ENCODE measurements at places on chromosomes 12 and 14. TPM values are rescaled to one million over a fixed set of nuclear protein-coding genes. Genes with fewer than 3 reads are reported as not detected.

GRCh38 chr12:26691234-26691970 lies 141.6 kb downstream of the ITPR2 start:
- DNase-seq = no peak

GRCh38 chr12:16165506-16165905 lies 112.0 kb downstream of the SLC15A5 start:
- DNase-seq = no peak

DNA sequence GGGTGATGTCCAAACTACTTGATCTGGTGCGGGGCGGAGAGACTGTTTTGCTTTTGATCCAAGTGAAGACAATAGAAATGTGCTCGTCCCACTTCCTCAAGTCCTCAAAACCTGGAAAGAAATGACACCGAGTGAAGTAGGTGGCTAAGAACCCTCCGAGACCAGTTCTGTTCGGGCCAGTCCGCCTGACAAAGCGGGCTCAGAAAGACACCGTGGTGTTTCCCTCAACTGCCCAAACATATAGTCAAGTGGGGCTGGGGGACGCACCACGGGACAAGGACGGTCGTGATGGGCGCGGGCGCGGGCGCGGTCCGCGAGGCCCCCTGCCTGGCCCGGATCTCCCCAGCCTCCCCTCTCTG lies 1.6 kb downstream of the PHLDA1 start:
- no peak for DNase-seq

GRCh38 chr12:45666396-45666795 lies 63.1 kb upstream of the ARID2 start:
- no peak for DNase-seq

SSTR1 gene
- total RNA-seq = 4.0 TPM

- DNase-seq = no peak
Measured at GRCh38 chr12:131147894-131148293, 194.2 kb downstream of the ADGRD1 start.

DNA sequence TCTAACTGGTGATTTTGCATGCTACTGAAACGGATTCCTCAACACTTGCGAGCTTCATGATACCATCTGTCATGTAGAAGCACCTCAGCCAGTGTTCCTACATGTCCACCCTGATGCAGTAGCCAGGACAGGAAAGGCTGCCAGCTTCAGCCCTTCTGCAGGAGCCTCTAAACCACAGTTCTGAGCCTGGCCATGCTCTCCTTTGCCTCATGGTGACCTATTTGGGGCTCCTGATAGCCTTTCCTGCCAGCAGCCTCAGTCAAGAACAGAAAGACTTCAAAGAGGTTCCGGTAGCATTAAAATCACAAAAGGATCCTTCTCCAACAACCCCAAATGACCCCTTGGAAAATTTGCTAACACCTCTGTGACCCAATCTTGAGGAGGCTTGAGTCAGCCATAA lies 96.0 kb downstream of the CNTN1 start:
- no peak for DNase-seq

GRCh38 chr12:124492879-124493808 lies 74.3 kb downstream of the NCOR2 start:
- no peak for DNase-seq

DNA sequence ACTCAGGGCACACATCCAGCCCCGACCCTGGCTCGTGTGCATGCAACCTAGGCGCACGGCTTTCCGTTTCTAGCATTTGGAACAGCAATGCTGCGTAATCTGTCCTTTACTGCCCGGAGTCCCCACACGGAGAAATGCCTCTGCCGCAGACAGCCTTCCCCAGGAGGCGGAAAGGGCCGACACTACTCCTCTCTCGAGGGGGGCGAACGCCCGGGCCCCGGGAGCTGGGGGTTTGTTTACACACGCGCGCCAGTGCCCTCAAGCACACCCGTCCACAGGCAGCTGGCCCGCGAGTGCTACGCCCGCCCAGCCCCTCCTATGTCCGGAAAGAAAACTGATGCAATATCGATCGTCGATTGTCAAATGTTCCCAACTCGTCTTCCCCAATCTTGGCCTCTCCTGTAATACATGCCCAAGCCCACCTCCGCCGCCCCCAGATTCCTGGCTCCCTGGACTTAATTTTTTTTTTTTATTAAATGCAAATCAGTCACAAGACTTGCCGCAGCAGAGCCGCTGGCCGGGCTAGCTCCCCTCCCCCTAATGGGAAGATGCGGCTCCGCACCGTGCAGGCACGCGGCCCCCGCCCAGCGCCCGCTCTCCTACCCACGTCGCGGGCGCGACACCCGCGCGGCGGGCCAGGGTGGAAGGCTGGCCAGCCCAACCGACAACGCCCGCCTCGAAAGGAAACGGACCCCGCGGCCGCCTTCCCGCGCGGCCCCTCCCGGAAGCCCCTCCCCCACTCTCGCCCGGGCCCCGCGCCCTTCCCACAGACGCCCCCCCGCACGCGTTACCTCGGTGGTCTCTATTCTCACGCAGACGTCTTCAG lies 642 bp downstream of the SLC38A2 start:
- DNase-seq = peak; percentile 58

GRCh38 chr12:132276827-132277373 lies 52.5 kb downstream of the GALNT9 start:
- no peak for DNase-seq

SDS gene
- total RNA-seq = not detected

SLC38A4 gene
- total RNA-seq = 9.4 TPM

DNA sequence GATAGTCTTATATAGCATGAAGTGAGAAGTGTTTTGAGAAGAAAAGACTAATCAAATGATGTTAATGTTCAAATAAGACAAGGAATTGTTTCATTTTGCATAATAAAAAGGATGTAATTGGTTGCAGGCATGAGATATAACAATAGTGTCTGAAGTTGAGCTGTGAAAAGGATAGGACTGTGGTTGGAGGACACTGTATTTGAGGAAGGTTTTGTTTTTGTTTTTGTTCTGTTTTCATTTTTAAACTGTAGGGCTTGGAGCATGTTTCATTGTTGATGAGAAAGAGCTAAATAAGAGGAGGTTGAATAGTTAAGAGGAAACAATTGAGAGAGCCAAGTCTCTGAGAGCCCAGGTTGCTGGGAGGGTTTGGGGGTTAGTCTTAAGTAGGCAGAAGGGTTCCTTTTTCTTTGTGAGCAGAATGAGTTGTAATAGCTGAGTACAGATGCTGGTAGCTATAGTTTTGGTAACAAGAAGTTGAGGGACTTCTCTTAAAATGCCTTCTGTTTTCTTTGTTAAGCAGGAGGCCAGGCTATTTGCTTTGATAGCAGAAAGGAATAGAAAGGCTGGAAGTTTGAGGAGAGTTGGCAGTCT lies 58.4 kb downstream of the CCDC91 start:
- no peak for DNase-seq

DNA sequence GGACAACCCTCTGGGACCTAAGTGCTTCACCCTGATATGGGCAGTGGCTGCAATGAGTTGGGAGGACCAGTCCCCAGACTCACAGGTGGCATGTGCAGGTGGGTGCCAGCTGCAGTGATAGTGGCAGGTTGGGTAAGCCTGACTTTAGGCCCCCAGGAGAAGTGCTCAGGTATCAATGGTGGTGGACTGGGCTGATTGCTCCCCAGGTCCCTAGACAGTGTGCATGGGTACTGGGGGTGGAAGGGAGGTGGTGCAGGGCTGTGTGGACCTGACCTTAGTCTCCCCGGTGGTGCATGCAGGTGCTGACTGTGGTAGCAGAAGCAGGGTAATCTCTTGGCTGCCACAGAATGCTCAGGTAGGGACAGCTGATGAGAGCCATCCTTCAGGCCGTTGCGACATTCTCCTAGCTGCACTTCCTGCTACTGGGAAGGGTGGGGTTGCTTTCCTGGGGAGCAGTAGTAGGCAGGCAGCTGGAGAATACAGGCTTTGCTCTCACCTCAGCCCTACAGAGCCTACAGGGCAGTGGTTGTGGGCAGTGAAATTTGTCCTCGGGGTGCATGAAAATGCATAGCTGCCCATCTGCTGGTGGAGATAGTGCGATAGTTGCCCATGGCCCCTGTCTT lies 33.3 kb upstream of the CCND2 start:
- DNase-seq = no peak

SLC17A8 gene
- total RNA-seq = 1.2 TPM

GRCh38 chr12:2795291-2796186 lies 769 bp downstream of the FKBP4 start:
- peak; percentile 65 for DNase-seq

KCNH3 gene
- total RNA-seq = 29.2 TPM

DNA sequence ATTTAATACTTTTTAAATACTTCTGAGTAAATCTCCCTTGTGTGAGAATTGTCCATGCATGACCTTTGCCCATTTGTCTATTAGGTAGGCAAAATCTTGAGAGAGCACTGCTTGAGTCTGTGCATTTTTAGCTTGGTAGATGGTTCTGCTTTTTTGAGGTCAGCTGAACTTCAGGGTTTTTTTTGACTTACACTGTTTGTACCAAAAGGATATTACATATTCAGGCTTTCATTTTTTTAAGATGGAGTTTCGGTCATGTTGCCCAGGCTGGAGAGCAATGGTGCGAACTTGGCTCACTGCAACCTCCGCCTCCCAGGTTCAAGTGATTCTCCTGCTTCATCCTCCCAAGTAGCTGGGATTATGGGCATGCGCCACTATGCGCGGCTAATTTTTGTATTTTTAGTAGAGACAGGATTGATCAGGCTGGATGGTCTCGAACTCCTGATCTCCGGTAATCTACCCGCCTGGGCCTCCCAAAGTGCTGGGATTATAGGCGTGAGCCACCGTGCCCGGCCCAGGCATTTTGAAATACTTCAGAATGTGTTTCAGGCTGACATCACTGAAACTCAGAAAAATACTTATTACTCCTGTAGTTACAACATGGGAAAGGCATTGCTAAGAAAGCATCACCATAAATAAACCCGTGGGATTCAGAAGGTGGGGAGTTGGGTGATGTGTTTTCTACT lies 11.1 kb downstream of the RASSF3 start:
- no peak for DNase-seq

DNA sequence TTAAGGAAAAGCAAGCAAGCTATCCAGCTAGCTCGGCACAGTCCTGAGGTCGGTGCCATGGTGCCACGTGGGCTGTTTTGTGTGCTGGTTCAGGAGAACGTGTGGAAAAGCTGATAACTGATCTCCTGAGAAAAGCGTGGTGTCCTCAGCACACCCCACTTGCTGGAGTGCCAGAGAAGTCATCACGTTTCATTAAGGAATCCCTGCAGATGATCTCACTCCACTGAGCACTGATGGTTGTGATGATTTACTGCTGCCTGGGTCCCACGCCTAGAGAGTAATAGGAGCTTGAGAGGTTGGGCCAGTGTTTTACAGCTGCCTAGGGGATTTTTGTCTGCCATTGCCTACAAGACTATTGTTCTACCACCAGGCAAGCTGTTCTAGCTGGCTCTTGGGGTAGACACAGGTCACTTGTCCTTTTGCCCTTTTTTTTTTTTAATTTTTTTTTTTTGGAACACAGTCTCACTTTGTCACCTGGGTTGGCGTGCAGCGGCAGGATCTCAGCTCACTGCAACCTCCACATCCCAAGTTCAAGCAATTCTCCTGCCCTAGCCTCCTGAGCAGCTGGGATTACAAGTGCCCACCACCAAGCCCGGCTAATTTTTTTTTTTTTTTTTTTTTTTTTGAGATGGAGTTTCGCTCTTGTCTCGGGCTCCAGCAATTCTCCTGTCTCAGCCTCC lies 42.3 kb upstream of the EVL start:
- no peak for DNase-seq

DNA sequence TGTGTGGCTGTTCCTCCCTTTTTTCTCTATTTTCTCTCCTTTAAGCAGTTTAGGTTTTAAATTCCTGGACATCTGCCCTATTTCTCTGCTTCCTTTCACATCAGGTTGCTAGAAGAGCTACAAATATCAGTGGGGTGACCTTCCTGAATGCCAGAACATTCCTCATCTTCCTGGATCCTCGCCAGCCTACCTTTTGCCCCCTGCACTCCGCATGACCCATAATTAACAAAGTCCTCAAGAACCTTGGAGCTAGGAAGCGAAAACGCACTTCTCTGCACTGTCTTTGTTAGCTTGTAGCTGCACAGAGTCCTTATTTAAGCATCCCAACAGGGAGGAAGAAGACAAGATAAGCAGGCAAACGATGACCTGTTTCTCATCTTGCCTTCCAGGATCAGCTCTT lies 30.5 kb downstream of the VDR start:
- DNase-seq = no peak

- DNase-seq = no peak
Measured at GRCh38 chr12:27973487-27973890, 956 bp upstream of the PTHLH start.

GRCh38 chr12:79155683-79156082 lies 291.1 kb downstream of the SYT1 start:
- no peak for DNase-seq

GRCh38 chr12:116099652-116100432 lies 177.7 kb downstream of the MED13L start:
- DNase-seq = no peak

GPR132 gene
- 0.69 TPM for total RNA-seq

DNA sequence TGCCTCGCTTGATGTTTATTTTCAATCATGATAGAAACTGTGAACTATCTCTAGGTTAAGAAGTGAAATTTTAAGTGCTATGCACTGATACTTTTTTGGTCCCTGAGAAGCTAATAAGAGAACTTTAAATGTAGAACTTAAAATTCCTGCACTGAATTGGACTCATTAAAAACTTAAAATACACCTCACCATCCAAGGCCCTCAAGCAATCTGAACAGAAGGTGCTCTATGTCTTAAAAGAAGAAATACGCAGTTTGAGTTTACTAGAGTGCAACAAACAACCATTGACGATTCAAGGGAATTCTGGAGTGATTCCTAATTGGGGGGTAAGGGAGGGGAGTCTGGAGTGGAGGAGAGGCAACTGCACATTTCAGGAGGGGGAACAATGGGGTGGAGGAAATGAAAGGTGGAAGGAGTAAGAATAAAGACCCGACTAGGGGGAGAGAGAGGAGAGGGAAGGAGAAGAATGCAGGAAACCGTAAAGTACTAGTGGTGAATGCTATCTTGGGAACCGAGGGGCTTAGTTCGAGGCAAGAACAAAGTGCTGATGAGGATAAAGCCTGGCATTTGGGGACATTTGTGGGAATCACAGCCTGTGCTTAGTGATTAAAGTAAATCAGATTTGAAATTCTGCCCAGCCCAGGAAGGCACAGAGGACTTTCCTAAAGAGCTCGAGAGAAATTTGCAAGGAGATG lies 389.7 kb downstream of the AACS start:
- DNase-seq = no peak

- DNase-seq = no peak
Measured at GRCh38 chr14:99118946-99119345, 153.1 kb downstream of the BCL11B start.

GRCh38 chr12:83559650-83560049 lies 872.9 kb downstream of the TMTC2 start:
- no peak for DNase-seq

- DNase-seq = no peak
Measured at GRCh38 chr12:108551535-108551934, 9.4 kb downstream of the SART3 start.

DNA sequence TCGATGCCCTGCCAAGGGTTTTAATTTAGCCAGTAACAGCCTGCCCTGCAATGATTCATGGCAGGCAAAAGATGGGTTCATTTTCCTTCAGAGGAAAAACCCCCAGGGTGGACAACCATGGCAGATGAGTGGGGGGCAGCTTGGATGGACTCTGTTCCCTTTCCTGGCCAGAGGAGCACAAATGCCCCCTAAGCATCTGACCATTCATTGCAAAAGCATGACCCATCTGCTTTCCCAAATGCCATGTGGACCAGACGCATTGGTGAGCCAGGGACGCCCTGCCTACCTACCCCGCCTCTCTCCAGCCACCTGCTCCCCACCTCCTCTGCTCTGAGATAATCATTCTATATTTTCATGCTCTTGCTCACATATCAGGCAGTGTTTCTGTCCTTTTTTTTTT lies 281.9 kb downstream of the DPF3 start:
- no peak for DNase-seq

GRCh38 chr12:80441921-80442320 lies 2.1 kb upstream of the PTPRQ start:
- DNase-seq = no peak
